ENCODE measurements at places on chromosomes 2 and 18.

DNA sequence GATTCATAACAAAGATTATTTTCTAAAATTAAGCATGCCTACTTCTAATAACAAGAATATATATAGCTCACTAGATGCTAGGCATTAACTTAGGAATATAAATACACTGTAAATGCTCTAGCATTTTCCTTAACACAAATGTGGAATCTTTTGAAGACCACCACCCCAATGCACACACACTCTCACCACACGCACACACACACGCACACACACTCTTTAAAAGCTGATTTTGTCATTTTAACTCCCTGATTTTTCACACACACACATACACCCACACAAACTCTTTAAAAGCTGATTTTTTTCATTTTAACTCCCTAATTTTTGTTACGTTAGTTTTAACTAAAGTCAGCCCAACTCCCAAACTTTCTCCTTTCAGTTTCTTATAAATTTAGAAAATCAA lies 3.0 kb downstream of the COL5A2 start:
- no peak for DNase-seq

DNA sequence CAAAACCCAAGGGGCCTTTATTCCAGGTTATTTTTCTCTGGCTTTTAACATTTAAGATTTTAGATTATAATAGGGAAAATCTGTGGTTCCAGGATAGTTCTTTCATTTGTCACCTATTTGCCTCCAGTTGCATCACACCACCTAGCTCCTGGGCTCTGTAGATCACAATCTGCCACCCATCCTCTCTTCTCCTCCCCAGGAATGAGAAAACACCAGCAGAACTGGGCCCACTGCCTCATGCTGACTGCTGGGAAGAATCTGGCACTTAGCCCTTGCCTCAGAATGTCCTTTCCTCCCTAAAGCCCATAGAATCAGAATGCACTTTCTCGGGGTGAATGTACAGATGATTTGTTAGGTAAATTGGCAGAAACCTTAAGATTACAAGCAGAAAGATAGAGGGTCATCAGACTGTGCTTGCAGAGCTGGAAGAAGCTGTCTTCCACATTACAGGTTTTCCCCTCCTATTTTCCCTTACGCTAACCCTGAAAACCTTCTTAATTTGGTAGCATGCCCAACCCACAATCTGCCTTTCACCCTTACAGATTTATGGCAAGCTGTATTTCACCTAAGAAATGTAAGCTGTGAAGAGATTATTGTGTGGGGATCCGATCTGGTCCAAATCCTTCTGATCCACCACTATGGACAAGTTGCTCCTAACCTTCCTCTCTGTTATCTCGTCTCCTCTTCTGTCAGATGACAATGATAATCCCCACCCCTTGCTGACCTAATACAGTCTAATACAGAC lies 72.6 kb downstream of the LRRC30 start:
- no peak for DNase-seq

DNA sequence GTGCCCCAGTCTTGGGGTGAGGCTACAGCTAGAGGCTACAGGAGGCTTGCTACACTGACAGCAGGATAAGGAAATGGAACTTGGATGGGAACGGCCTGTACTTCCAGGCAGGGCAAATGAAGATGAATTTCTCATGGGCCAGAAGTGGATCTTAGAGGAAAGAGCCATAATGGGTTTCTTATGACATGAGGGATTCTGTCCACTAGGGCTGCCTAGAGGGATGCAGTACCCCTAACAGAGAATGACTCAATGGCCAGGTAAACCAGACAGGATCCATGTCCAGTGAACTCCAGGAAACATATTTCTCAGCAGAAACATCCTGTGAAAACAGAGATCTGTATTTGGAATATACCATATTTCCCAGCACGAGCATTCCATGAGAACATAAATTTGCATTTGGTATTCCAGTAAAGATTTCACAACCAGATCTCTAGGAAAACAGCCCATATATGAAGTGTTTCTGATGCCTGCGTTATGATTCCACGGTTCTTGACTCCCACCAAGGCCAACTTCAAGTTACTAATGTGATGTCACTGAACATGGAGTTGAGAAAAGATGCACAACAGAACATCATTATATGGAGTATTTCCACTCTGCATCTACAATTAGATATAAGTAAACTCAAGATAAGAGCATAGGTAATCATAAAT lies 11.5 kb upstream of the SLC35F5 start:
- DNase-seq = no peak

- no peak for DNase-seq
Observed at GRCh38 chr18:2515171-2515787, 56.0 kb downstream of the METTL4 start.

DNA sequence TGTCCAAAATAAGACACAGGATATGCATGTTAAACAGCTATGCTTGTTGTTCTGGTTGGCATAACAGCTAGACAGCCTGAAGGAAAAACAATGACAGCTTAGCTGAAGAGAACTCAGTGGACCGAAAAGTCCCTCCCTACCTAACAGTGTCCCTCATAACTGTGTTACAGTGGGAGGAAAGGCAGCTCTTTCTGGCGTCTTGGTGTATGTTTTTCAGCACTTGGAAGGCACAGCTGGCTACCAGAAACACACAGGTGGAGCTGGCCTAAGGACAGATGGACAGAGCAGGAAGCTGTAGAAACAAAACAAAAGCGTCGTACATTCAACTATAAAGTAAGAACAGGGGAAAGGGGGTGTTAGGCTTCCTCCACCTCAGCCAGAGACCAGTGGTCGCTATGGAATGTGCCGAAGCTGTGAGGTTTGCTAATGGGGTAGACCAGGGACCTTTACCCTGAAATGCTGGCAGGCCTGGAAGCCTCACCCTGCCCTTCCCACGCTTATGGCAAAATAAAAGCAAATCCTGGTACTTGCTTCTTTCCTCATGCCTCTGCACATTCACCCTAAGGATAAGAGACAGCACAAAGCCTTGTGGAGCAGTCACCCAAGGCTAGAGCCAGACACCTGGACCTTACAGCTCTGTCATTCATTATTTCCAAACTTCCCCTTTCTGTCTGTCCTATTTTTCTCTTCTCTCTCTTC lies 103.5 kb upstream of the TRIB2 start:
- no peak for DNase-seq

GRCh38 chr2:203535784-203536585 lies 884 bp upstream of the RAPH1 start:
- no peak for DNase-seq

DNA sequence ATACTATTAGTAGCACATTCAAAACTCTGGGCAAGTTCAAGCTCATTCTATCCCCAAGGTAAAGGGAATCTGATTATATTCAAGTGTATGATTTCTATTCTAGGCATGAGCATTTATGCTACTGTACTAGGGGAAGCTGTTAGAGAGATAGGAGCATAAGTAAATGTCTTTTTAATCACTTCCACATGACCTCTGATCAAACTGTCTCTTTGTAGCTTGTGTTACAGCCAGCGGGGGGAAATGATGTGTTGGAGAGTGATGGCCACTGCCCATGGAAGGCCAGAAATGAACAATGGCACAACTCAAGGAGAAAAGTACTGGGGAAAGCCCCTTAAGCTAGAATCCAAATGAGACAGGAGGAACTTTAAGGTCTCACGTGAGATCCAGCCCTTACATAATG lies 894.9 kb upstream of the CDH2 start:
- no peak for DNase-seq

GRCh38 chr2:1800716-1801388 lies 56.5 kb upstream of the PXDN start:
- DNase-seq = no peak

DNA sequence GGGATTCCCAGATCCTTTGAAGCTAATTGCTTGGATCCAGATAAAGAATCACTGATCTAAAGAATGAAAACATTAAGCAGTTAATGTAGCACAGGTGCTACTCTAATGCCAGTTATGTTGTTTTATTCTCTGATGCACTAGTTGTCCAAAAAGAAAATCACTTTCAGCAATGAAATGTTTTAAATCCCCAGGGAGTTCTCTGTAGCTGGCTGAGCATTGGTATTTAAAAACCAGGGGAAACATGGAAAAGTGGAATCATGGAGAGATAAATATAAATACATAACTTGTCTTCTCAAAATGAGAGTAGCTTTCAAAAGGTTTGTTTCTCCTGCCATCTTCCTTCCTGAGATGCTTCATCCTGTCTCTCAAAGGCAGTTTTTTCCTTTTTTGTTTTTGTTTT lies 37.7 kb downstream of the CD302 start:
- no peak for DNase-seq

GRCh38 chr18:28802546-28802945 lies 625.6 kb upstream of the CDH2 start:
- DNase-seq = no peak

- no peak for DNase-seq
Observed at GRCh38 chr2:221997100-221997499, 301.7 kb downstream of the PAX3 start.

DNA sequence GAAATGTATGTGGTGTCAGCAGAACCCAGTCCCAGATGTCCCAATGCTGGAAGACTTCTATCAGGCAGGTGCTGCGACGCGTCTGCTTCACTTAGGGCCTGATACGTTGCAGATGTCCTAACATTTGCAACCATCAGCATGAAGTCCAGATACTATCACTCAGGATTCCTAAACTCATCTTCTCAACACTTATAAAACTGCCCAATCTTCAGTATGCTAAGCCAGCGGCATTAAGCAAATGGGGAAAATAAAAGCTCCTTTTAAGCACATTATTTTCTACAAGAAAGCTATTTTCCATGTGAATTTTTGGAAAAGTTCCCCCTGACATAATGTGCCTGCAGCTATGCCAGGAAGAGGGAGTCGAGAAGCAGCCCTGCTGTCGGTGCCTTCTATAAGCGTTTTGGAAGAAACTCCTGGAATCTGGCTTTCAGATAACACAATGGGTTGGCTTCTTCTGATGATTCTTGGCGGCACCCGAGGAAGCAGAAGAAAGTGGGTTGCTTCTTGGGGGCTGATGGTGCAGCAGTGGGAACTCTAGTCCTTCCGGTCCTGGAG lies 60.7 kb upstream of the ITGA6 start:
- DNase-seq = no peak

DNA sequence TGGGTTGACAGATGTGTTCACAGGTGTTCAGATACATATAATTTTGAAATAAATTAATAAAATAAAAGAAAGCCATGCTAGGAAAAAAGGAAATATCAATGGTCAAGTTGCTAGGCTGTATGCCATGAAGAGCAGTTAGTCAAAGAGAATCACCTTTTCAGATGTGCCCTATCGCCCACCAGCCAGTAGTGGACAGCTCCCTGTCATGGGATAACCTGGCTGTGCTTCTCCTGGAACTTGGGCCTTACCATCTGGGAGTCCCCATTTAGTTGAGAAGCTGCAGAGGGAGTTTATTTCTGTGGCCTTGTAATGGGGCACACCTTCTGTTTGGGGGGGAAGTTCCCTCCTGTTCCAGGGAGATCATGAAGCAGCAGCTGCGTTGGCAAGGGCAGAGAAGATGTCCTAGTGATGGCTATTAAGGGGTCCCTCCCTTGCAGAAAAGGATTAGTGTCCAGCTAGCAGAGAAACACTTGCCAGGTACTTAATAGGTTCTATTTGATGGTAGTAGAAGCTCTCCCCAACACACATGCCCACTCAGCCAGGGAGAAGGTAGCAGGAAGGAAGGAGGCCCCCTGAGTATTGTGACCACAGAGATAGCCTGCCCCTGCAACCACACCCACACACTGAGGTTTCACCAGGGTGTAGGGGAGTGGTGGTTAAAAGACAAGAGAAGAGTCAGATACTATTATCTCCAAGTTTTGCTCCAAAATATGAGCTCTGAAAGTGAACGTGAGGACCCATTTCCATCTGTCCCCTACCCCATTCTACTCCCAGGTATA lies 117.7 kb downstream of the B3GNT2 start:
- no peak for DNase-seq

DNA sequence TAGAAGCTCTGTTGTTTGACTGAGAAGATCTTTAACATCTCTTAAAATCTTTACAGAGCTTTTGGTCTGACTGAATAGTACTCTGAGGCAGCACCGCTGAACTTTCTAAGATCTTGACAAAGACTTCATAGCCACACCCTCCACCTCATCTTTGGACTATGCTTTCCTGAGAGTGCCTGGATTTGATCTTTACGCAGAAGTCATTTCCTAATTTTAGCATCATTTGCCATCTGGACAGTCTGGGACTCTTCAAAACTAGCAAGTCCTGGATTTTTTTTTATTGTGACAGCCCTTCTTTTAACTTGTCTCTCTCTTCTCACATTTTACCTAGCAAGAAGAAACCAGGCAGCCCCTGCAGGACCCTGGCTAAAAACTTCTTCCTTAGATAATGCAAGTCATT lies 188.8 kb downstream of the CTIF start:
- DNase-seq = no peak
